ENCODE measurements at places on chromosomes 7 and 10.

DNA sequence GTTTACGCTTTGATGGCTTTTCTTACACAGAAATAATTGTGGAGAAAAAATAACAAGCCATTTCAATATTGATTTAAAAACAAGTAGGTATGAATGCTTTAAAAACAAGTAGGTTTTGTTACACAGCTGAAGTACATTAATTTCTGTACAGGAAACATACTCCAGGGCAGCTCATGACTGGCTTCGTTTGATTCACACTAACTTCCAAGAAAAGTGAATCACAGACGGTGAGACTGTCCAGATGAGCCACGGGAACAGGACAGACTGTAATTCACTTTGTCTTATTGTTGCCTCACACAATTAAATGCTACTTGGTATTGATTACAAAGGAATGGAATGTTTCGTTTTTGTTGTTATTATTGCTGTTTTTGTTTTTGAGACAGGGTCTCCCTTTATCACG lies 26.6 kb upstream of the SNX10 start:
- no peak for DNase-seq

DNA sequence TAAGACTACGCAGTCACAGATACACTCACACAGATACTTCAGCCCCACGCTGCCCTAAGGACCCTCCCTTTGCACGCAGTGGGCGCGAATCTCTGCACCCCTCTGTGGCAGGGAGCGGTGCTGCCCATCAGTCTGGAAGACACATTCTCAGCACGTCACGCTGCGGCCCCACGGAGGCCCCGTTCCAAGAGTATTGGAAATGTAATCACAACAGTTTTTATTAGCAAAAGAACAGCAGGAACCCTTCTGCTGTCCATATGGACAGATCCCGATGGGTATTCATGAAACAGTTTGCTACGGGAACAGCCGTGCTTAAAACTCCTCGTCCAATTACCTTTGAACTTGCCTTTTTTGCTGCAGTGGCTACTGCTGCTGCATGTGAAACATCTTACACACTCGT lies 131.0 kb downstream of the RPS24 start:
- no peak for DNase-seq

GRCh38 chr7:51286401-51286800 lies 30.2 kb downstream of the COBL start:
- DNase-seq: no peak

DNA sequence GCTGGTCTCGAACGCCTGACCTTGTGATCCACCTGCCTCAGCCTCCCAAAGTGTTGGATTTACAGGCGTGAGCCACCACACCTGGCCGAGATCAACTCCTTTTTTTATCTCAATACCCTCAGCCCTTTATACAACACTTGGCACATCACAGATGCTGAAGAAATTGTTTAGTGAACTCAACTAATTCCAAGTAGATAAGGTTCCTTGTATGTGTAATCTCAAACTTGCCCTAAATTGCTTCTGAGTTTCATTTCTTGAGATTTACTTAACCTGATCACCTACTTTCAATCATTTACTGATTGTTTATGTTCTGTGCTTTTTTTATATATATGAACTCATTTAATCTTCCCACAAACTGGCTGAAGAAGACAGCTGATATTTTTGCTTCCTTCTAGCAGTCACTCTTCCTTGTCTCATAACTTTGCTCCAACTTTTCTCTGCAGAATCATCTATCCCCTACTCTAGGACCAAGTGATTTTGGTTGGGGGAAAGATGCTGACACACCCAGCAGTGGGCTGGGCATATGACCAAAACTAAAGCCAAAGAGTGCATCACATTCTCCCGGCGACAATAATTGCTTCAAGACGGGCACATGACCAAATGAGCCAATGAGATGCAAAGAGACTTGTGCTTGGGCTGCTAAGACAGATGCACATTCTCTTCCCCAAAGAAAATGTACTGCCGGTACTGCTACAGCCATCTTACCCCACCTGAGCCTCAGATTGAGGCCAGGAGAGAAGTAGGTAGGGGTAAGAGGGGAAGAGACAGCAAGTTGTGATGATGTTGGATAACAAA lies 40.3 kb upstream of the ARID5B start:
- DNase-seq: no peak

- peak; percentile 4 for DNase-seq
Observed at GRCh38 chr7:39453743-39454355, 112.4 kb upstream of the YAE1 start.

DNA sequence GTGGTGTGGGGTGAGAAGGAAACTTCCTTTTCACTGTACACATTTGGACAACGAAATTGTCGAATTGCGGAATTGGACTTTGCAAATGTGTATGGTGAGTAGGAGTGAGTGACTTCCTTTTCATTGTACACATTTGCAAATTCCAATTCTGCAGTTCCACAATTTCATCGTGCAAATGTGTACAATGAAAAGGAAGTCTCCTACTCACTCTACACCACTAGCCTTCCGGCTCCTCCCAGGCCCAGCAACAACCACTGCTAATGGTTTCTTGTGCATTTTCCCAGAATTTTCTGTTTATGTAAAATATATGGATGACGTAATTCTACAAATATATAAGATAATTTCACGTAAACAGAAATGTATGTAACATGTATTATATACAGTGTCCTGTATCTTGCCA lies 118.5 kb downstream of the ARL4A start:
- DNase-seq: no peak

GRCh38 chr7:158461824-158462223 lies 125.8 kb downstream of the PTPRN2 start:
- DNase-seq: no peak

DNA sequence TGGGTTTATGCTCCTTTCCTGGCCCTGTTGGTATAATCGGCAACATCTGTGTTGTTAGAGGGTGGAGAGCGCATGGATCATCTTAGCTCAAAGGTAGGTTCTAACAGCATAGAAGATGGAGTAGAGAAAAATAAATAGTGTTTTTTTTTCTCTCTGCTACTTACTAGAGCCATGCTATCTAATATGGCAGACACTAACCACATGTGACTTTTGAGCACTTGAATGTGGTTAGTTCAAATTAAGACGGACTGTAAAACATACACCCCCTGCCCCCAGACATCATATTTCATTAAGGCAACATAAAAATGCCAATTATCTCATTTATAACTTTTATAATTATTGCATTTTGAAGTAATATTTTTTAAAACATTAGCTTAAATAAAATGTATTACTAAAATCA lies 525.1 kb downstream of the KIF20B start:
- DNase-seq: no peak

GRCh38 chr10:104317269-104317710 lies 21.0 kb downstream of the ITPRIP start:
- no peak for DNase-seq

GRCh38 chr7:77907281-77907680 lies 108.7 kb downstream of the PHTF2 start:
- DNase-seq: no peak

GRCh38 chr7:127387974-127388373 lies 4.5 kb downstream of the ZNF800 start:
- DNase-seq: no peak

DNA sequence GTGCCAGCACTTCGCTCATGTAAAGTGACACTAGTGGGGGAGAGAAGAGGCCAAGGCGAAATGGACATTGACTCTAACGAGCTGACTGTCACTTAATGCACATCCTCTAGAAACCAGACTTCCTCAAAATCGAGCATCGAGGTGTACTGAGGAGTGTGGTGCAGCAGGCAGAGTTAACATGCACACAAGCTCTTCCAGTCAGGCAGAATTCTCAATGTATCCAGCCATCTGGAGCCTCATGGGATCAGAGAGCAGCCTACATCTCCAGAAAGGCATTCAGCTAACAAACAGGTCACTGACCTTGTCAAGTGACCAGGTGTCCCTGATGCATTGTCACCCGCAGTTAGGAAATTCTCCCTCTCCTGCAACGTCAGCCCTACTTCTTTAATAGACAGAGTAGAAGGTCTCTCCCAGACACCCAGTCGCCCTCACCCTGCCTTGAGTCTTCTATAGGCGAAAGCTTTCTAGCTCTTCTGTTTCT lies 259.8 kb upstream of the AOAH start:
- DNase-seq: no peak

- no peak for DNase-seq
Observed at GRCh38 chr7:28414453-28414852, 2.1 kb downstream of the CREB5 start.

GRCh38 chr10:117411479-117412399 lies 36.5 kb upstream of the PDZD8 start:
- peak; percentile 19 for DNase-seq

GRCh38 chr10:101230183-101230917 lies 1.1 kb upstream of the LBX1 start:
- DNase-seq: no peak

GRCh38 chr10:49736564-49737113 lies 25.5 kb downstream of the OGDHL start:
- no peak for DNase-seq

- DNase-seq: no peak
Observed at GRCh38 chr7:135390829-135391228, 119.1 kb downstream of the CNOT4 start.

DNA sequence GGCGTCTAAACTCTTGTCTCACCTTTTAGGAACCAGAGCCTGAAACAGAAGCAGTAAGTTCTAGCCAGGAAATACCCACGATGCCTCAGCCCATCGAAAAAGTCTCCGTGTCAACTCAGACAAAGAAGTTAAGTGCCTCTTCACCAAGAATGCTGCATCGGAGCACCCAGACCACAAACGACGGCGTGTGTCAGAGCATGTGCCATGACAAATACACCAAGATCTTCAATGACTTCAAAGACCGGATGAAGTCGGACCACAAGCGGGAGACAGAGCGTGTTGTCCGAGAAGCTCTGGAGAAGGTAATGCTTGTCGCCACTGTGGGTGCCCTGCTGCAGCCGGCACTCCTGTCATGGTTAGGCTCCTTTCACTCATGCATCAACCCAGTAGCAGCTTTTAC lies 113.1 kb downstream of the ZMYND11 start:
- no peak for DNase-seq

- DNase-seq: no peak
Observed at GRCh38 chr7:29090836-29091601, 55.3 kb downstream of the CPVL start.

- no peak for DNase-seq
Observed at GRCh38 chr7:27071622-27072390, 24.0 kb downstream of the HOXA1 start.

- DNase-seq: peak; percentile 50
Observed at GRCh38 chr7:135877805-135878204, 99.4 kb downstream of the MTPN start.

DNA sequence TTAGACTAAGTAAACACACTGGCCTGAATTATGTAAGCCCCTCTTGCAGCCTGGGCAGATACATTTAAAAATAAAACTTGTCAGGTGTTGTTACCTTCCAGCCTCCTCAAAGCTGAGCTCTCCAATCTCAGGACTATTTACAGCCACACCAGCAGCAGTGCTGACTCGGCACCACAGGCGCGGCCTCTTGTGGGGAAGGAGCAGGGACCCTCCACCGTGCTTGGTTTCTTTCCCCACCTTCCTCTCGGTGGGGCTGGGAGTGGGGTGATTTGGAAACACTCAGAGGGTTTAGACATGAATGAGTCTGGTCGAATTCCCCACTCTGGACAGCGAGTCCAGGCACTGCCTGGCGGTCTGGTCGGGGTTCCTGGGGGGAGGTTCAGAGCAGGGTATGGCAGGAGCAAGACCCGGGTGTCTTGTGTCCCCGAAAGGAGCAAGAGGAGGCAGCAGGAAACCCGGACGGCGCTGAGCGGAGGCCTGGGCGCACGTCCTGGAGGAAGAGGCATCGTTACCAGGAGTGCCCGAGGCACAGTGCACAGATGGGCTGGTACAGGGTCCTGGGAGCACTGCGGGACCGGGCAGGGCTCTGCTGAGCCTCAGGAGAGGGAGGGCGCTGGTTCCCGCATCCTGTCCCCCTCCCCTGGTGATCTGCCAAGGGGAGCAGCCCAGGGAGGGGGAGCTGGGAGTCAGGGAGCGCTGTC lies 29.2 kb upstream of the CFAP46 start:
- no peak for DNase-seq

- no peak for DNase-seq
Observed at GRCh38 chr7:81004098-81004497, 85.2 kb upstream of the SEMA3C start.

DNA sequence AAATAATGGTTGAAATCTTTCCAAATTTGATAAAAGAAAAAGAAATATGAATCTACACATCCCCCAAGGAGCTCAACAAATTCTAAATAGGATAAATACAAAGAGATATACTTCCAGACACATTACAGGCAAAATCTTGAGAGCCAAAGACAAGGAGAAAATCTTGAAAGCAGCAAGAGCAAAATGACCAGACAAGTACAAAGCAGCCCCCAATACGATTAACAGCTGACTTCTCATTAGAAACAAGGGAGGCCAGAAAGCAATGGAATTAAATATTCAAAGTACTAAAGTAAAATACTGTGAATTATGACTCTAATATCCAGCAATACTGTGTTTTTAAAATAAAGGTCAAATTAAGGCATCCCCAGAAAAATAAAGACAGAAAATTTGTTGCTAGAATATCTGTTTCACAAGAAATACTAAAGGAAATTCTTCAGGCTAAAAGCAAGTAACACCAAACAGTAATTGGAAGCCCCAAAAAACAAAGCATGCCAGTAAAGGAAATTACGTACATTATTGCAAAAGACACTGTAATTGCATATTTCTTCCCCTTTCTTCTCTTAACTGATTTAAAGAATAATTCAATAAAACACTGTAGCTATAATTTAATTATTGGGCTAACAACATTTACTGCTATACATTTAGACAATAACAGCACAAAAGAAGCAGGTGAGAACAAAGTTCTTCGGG lies 36.4 kb downstream of the ZNF438 start:
- no peak for DNase-seq

GRCh38 chr7:35250941-35251340 lies 3.0 kb downstream of the TBX20 start:
- DNase-seq: no peak

DNA sequence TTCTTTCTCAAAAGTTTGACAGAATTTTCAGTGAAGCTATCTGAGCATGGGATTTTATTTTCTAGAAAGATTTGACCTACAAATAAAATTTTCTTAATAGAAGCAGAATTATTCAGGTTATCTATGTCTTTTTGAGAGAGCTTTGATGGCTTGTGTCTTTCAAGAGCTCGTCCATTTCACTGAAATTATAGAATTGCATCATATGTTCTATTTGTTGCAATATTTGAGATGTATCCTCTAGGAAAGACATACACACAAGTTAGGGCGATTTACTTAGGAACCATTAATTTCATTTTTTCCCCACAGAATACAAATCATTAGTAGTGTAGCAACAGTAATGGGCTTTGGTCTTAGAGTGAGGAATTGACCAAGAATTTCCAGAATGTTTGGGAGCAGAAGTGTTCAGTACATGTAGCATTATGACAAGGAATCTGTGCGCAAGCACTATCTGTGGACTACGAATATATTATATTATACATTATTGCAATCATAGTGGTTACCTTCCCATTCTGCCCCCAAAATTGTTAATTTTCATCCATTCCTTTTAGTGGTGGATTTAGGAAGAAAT lies 12.8 kb upstream of the COL17A1 start:
- no peak for DNase-seq

GRCh38 chr7:22723181-22723601 lies 3.8 kb upstream of the IL6 start:
- DNase-seq: no peak

- DNase-seq: no peak
Observed at GRCh38 chr10:49360271-49361177, 35.4 kb downstream of the DRGX start.

- DNase-seq: no peak
Observed at GRCh38 chr7:138029126-138029525, 27.2 kb upstream of the CREB3L2 start.

Data from kidney glomerular epithelial cell (primary cell).